ENCODE measurements at places on chromosomes 5 and 9. TPM values are rescaled to one million over a fixed set of nuclear protein-coding genes. Genes with fewer than 3 reads are reported as not detected.

GRCh38 chr9:131049829-131050715, 41.1 kb downstream of the LAMC3 start:
- no peak for DNase-seq

DNA sequence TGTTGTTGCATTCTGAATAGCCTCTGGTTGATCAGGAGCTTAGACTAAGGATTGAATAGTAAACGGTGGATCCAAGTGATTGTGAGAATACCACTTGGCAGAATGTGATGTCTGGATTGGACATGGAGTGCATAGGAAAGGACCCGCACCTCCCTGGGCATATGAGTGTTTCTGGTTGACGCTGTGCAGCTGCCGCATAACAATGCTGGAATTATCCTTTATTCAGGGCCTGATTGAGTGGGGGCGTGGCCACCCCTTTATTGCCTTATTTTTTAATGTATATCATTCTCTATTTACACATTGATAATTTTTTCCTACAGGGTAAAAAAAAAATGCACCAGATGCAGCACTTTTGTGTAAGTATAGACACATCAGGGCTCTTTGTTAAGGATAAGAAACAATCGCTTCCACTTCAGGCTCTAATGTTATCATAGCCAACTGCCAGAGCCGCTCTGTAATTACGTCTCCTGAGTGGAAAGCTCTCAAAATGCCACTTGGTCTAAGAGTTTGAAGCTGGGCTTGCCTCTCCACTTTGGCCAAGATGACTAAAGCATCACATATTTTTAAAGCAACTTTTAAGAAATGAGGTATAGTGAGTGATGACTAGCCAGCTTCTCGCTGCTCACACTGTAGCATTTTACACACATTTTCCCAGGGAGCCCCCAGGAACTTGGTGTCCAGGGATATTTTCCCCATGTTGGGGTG, 5.7 kb downstream of the FGD3 start:
- no peak for DNase-seq

Gene SV2C
- 0.02 TPM for total RNA-seq

- no peak for DNase-seq
Measured at GRCh38 chr9:20526500-20527319, 95.6 kb downstream of the MLLT3 start.

Gene AK8
- total RNA-seq, result 0.21 TPM

- DNase-seq, result no peak
Measured at GRCh38 chr5:147927901-147928300, 21.6 kb upstream of the C5orf46 start.

GRCh38 chr5:158755221-158755620, 344.5 kb downstream of the EBF1 start:
- DNase-seq, result no peak

DNA sequence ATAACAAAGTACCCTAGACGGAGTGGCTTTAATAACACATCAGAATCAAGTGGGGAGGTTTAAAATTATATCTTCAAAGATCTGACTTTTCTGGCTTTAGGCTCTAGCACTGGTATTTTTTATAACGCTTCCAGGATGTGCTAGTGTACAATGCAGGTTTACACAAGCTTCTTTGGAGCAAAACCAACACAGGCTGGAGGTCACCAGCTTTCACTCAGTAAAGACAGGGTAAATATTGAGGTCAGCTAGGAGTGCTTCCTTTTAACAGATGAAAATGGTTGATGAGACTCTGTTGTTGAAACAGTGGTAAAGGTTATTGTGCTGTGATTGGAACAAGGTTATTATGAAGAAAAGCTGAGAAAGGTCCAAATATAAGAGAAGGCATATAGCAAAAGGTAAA, 414.2 kb downstream of the TAF11L14 start:
- DNase-seq, result no peak

- no peak for DNase-seq
Measured at GRCh38 chr5:149374303-149374702, 4.8 kb downstream of the IL17B start.
